ENCODE measurements at places on chromosomes 4 and X.

DNA sequence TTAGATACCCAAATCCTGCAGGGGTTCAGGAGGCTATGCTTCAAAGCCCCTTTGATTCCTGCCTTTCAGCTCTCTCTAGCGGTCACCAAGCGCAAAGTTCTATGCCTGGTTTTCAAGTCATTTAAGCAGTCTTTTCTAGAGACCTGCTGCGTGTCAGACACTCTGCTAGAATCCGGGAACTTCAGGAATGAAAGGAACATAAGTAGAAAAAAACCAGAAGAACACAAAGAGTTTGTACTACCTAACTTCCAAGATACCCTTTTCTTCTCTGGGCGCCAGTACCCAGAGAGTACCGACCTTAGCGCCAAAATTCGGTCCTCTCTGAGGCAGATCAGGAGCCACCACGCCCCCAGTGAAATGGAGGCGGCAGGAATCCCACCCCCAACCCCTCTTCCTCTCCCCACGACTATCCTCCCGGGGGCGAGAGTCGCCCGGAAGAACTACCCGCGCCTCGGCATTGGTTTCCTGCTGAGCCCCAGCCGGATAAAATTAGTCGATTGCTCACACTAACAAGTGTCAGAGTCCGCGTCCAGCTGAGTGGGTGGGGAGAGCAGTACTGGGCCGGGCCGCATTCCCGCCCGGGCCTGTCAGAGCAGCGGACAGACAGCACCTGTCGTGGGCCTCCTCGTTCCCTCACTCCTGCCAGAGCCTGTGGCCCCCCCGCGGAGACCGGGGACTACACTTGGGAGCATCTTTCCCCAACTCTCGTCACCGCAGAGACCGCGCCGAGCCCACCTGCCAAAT lies 78.8 kb downstream of the RLIM start:
- peak; percentile 38 for DNase-seq

- DNase-seq = no peak
Measured at GRCh38 chr4:11869191-11869870, 440.6 kb upstream of the HS3ST1 start.

GRCh38 chr4:163810755-163811154 lies 316.3 kb downstream of the TMA16 start:
- no peak for DNase-seq

DNA sequence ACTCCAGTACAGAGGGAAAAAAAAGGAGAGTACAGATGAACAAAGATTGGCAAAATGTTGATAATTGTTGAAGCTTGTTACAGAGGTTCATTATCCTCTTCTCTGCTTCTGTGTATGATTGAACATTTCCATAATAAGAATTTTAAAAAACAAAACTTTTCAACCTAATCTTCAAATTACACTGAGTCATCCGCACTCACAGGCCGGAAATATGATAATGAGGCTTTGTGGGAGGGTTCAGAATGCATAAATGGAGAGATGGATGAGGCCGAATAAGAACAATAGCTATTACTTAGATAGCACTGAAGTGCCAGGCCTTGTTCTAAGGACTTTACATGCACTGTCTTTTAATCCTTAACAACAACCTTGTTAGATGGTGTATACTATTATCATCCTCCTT lies 4.6 kb upstream of the ERCC6L start:
- DNase-seq = no peak

DNA sequence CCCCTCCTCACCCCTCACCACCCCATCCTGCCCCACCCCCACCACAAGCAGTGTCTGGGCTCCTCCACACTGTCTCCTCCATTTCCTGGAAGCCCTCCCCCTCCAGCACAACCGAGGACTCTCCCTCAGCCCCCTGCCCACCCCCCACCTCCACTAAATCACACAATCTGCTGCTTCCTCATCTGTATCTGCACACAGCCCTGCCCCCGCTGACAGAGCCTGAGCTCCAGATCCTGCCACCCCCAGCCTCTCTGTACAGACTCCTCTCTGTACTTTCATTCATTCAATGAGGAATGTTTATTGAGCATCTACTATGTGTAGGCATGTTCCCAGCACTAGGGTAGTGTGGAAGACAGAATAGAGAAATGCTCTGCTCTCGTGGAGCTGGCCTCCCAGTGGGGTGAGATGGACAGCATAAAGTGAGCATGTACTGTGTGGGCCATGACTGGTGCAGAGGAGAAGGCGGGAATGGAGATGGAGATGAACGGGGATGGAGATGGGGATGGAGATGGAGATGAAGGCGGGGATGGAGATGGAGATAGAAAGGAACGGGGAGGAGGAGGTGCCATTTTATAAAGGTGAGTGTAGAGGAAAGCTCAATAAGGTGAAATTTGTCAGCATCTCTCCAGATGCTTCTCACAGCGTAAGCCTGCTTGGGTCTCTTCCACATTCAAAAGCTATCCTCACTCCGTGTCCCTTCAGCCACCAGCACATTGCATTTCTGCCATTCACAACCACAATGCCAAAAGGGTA lies 2.5 kb upstream of the PPP2R2C start:
- DNase-seq = no peak

- DNase-seq = no peak
Measured at GRCh38 chr4:110106931-110107296, 91.5 kb downstream of the ELOVL6 start.

- DNase-seq = no peak
Measured at GRCh38 chr4:8847331-8847730, 24.3 kb downstream of the HMX1 start.

- DNase-seq = no peak
Measured at GRCh38 chrX:129093706-129094105, 429.6 kb downstream of the SMARCA1 start.

GRCh38 chr4:102687982-102688433 lies 72.8 kb downstream of the MANBA start:
- DNase-seq = no peak

DNA sequence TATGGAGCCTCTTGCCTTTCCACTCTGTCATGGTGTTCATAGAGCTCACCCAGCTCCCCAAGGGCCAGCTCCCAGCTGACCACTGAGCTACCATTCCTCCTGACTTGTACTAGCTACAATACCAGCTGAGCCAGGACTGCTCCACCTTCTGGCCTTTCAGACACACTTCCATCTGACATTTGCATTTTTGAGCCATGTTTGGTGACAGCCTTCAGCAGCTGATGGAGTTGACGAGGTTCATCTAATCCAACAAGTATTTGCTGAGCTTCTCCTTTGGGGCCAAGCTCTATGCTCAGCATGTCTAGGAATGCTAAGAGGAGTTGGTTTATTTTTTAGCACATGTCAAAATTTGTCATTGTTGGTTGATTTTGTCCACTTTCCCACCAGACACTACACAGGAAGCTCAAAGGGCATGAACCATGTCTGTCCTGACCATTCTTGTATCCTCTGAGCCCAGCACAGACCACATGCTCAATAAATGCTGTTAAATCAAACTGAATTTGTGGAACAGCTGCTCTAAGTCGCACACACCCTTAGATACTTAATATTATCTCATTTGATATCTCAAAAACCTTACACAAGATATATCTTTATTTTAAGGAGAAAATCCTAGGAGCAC lies 142.6 kb upstream of the PPARGC1A start:
- no peak for DNase-seq

DNA sequence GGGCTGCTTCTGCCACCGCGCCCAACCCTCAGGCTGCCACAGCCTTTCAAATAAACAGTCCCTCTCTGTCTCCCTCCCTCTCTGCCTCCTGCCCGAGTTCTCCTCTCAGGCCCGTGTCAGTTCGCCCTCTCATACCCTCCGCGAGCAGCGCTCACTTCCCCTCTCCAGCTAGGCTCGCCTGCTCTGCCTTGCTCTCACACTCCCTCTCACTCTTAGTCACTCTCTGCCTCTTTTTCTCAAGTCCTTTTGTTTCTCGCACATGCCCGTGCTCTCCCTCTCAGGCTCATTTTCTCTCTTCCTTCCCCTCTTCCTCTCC lies 3.2 kb downstream of the EFNB1 start:
- no peak for DNase-seq

DNA sequence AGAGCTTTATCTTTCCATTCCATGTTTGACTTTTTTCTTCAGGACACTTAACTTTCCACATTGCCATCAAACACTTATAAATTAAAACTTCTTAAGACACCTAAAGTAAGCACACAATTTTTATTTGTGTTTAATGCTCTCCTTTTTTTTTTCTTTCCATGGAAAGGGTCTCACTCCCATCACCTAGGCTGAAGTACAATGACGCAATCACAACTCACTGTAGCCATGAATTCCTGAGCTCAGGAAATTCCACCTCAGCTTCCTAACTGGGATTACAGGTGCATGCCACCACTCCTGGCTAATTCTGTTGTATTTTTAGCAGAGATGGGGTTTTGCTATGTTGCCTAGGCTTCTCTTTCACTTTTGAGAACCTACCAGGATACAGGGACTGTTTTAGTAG lies 7.3 kb downstream of the SMR3A start:
- no peak for DNase-seq

DNA sequence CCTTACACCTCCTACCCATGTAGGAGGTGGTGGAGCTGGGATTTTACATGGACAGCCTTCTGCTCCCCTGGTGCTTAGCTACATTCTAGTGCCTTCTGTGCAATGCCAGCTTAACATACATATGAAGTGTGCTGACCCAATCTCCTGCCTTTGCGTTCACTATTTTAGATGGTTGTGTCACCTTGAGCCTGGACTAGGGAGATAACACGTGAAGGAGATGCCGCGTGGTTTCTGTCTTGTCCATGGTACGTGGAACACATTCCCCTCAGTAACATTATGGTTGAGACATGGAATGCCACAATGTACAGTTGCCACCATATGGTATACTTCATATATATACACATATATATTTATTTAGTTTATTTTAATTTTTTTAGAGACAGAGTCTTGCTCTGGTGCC lies 54.0 kb downstream of the TBL1X start:
- no peak for DNase-seq

- DNase-seq = no peak
Measured at GRCh38 chrX:48978226-48978625, 6.6 kb upstream of the KCND1 start.

GRCh38 chr4:148557793-148558192 lies 115.6 kb upstream of the NR3C2 start:
- no peak for DNase-seq

DNA sequence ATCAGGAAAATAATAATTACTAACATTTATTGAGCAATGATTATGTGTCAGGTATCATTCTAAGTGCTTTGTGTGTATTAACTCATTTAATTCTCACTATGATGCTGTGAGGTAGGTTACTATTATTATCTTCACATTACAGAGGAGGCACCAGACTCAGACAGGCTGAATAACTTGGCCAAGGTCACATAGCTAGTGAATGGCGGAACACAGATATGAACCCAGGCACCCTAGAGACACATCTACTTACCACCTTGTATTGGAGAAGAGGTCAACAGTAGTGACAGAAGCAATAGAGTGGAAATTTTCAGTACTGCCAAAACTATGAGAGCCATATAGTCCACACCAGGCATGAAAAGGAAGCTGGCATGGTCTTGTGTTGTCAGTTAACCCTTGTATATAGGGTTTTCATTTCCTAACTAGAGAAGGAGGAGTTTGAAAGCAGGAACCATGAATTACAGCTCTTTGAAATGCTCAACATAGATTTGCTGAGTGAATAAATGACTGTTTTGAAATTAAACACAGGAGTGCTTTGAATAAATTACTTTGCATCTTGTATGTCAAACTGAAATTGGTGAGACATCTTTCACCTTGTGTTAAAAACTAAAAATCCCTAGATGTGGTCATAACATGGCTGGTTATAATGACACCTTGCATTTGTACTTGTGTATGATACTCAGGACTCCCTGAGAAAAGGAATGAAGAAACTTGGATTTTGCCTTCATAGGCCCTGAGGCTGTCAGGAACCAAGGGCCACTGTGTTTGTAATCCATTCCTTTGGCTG lies 71.8 kb downstream of the RTL9 start:
- no peak for DNase-seq

DNA sequence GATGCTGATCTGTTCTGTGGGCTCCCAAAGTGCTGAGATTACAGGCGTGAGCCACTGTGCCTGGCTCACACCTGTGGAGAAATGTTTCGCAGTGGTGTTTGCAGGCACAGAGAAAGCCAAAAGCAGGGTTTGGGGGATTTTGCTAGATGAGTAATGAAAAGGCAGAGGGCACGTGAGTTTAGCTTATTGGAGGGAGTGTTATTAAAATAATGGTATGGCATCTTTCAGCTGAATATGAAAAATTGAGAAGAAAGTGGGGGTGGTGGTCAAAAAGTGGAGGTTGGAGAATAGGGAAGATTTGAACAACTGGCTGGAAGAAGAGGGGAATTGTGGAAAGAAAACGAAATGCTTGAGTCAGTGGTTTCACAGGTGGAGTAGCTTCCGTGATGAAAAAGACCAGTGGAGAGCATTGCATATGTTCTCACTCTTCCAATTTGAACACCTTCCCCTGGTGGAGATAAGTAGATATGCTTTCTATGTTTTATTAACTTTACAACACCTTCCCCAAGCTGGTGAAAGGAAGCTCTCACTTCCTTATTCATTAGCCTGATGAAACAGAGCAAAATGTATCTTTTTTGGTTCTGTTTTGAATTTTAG lies 1.1 kb upstream of the CHST7 start:
- DNase-seq = peak; percentile 58

DNA sequence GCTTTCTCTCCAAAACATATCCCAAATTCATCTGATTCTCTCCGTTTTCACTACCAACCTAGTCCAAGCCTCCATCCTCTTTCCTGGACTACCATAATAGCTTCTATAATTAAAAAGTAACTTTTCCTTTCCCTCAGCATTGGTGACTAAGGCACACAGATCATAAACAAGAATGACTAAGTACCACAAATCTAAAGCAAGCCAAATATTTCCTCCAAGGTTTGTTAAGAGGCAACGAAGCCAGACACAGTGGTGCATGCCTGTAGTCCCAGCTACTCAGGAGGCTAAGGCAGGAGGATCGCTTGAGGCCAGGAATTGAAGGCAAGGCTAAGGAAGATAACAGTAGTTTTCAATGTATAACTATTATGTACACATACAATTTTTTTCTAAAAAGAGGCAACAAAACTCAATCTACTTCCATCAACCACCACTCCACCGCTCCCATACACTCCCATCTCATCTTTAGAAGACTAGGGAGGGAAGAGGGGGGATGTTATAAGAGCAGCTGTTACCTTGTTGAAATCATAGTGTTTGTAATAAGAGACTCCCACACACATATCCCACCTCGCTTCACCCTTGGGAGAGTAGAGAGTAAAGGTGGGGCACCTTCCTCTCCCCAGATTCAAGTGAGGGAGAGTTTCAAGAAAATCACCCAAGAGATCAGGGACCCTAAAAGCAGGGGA lies 4.2 kb upstream of the JCHAIN start:
- DNase-seq = no peak

DNA sequence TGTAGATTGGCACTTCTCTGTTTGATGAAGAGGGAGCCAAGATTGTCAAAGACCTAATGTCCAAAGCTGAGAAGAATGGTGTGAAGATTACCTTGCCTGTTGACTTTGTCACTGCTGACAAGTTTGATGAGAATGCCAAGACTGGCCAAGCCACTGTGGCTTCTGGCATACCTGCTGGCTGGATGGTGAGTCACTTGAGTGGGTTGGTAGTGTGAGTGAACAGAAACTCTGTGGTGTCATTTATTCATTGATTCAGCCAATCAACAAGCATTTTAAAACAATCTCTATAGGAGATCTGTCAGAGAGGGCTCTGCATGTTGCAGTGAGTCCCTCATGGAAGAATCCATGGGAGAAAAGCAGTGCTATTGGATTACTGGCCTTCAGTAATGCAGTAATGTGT lies 16.3 kb downstream of the TAF9B start:
- peak; percentile 27 for DNase-seq

GRCh38 chr4:86586626-86587380 lies 7.3 kb upstream of the PTPN13 start:
- no peak for DNase-seq
